ENCODE measurements at places on chromosomes 1 and 21.

DNA sequence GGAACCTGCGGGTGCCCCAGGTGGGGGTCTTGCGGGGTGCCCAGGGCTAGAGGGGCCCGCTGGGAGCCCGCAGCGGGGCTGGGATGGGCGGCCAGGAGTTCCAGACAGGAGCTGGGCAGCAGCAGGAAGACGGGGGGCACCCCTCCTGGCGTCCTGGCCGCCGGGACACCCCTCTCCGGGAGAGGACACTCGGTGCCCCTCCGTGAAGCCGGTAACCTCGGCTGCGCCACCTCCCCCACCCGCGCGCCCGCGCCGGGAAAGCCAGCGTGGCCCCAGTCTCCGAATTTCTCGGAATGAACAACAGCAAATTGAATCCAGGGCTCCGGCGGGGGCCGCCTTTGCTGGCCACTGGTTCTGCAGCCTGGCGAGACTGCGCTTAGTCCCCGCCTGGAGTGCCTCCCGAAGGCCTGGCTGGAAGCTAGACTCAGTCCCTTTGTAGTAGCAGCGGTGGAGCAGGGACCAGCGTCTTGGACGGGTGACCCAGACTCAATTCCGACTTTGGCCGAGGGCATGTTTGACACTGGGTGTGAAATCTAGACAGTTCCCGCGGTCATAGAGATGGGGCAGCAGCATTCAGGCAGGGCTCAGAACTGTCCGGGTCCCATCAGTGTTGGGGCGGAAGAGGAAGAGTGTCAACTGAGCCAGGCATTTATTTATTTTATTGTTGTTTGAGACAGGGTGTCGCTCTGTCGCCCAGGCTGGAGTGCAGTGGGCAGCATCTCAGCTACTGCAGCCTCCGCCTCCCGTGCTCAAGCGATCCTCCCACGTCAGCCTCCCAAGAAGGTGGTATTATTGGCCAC is 773 bp downstream of the IFNGR2 start:
- no peak for DNase-seq

- peak; percentile 33 for DNase-seq
Observed at GRCh38 chr1:66624412-66625060, 90.6 kb downstream of the SGIP1 start.

GRCh38 chr21:28705616-28706015 is 287.1 kb downstream of the LTN1 start:
- no peak for DNase-seq

DNA sequence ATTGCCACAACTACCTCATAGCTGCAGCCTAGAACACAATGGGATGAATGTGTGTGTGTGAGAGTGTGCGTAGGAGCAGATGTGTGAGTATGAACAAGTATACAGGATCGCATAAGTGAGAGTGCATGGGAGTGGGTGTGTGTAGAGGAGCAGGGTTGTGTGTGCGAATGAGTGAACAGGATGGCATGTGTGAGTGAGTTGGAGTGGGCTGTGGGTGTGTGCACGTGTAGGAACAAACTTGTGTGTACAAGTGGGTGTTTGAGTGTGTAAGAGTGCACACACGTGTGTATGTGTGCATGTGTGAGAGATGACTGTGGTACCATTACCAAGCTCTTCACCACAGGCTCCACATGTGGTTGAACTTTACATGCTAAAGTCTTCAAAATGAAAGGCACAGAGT is 175.4 kb upstream of the EDN2 start:
- no peak for DNase-seq

GRCh38 chr1:64514197-64514765 is 44.4 kb downstream of the CACHD1 start:
- DNase-seq = no peak

All from amniotic stem cell (primary cell).